Activated CD8-positive, alpha-beta memory T cell treated with anti-CD3 and anti-CD28 coated beads for 36 hours (primary cell): ENCODE measurements at places on chromosomes 4 and X. TPM values are rescaled to one million over a fixed set of nuclear protein-coding genes. Genes with fewer than 3 reads are reported as not detected.

Gene TMEM255A
- not detected for total RNA-seq

Gene FMR1NB
- not detected for total RNA-seq

Gene ARL13A
- total RNA-seq, result not detected

Gene SYN1
- 0.27 TPM for total RNA-seq

Gene BMX
- total RNA-seq, result not detected

Gene C4orf54
- total RNA-seq, result not detected

Gene PCDH7
- total RNA-seq, result not detected

Gene FAM47A
- total RNA-seq, result not detected

Gene FREM3
- total RNA-seq, result not detected

Gene TBC1D9
- 0.13 TPM for total RNA-seq

Gene PHEX
- total RNA-seq, result 32.6 TPM

Gene TLR6
- 0.59 TPM for total RNA-seq

Gene HSFX3
- not detected for total RNA-seq

Gene CSAG2
- not detected for total RNA-seq

Gene NLGN4X
- not detected for total RNA-seq

Gene CDX4
- total RNA-seq, result not detected

Gene DGKK
- total RNA-seq, result not detected

Gene DRD5
- not detected for total RNA-seq

Gene IQCM
- not detected for total RNA-seq

Gene ITM2A
- 102 TPM for total RNA-seq

Gene DCAF12L2
- total RNA-seq, result not detected
